ENCODE measurements at places on chromosomes 2 and 18.

DNA sequence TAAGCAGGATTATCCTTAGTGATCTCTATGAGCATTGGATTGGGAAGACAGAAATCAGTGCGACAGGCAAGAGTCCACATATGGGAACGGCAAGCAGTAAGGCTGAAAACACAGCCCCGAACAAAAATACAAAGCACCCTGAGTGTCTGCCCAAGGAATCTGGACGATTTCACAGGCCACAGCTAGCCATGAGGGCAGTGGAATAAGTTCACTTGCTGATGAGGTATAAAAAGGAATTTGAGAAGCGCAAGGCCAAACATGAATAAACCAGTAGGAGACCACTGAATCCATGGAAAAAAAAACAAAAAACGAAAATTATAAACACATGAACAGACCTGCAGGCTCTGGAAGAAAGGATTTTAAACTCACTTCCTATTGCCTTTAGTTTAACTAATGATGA is 24.3 kb downstream of the WDSUB1 start:
- no peak for DNase-seq

DNA sequence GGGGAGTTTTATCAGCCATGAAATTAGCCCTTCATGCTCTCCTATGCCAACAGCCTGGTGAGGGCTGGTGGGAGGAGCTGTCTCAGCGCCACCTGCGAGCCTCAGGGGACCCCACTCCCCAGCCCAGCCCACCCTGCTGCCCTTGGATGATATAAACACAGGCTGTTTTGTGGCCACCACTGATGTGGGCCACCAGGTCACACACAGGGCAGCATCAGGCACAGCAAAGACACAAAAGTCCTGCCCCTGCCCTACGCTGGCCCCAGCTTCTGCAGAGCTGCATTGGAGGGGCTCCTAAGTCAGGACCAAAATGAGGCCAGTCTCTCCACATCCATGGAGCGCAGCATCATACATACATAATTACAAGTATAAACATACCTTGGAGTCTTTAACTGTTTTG is 110.6 kb upstream of the TEX51 start:
- no peak for DNase-seq

DNA sequence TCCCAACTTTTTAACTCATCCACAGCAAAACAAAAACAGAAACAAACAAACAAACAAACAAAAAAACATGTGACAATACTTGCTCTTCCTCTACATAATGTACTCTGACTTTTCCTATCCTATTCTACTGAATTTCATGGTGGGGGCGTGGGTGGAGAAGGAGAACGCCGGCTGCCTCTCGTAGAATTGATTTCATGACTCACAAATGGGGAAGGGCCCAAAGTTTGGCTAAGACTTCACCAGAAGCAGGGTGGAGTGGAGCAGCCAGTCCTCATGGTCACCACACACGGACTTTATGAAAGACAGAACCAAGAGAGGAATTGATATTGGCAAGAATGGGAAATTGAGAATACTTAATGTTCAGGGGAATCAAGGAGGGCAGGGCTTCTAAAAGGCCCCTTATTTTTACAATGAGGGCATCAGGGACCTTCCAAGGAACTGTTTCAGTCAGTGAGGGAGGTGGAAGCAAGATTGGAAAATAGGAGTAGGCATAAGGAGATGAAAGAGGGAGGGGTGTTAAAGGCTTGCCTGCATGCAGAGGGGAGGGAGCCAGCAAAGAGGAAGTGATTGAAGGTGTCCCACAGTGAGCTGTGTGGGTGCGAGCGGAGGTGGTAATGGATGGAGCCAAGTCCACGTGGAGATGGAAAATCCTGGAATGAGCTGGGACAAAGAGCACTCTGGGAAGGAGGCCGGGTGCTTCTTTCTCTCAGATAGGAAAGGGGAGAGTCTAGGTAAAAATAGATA is 27.9 kb downstream of the MARCHF4 start:
- no peak for DNase-seq

DNA sequence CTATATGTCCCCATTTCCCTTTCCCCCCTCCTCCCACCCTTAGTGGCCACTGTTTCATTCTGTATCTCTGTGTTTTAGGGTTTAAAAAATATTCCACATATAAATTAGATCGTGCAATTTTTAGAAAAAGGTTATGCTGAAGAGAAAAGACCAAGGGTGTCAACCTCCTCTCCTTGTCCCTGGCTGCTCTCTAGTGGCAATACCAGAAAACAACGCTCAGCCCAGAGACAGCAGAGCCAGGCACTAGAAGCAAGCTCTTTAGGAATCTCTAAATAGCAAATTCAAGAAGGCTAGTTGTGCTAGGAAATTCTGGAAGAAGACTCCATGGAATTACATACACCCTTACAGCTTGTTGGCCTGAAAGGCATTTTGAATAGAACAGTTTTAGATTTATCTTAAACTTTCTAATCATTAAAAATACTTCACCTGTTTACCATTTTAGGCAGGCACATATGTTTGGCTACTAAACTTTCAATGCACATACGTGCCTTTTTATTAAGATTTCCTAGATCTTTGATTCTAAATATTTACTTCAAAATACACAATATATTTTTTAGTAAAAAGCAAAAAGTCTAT is 35.1 kb upstream of the RASGRP3 start:
- no peak for DNase-seq

GRCh38 chr2:229488232-229488631 is 217.1 kb upstream of the PID1 start:
- no peak for DNase-seq

- DNase-seq: no peak
Observed at GRCh38 chr18:36744261-36744876, 84.4 kb downstream of the TPGS2 start.

DNA sequence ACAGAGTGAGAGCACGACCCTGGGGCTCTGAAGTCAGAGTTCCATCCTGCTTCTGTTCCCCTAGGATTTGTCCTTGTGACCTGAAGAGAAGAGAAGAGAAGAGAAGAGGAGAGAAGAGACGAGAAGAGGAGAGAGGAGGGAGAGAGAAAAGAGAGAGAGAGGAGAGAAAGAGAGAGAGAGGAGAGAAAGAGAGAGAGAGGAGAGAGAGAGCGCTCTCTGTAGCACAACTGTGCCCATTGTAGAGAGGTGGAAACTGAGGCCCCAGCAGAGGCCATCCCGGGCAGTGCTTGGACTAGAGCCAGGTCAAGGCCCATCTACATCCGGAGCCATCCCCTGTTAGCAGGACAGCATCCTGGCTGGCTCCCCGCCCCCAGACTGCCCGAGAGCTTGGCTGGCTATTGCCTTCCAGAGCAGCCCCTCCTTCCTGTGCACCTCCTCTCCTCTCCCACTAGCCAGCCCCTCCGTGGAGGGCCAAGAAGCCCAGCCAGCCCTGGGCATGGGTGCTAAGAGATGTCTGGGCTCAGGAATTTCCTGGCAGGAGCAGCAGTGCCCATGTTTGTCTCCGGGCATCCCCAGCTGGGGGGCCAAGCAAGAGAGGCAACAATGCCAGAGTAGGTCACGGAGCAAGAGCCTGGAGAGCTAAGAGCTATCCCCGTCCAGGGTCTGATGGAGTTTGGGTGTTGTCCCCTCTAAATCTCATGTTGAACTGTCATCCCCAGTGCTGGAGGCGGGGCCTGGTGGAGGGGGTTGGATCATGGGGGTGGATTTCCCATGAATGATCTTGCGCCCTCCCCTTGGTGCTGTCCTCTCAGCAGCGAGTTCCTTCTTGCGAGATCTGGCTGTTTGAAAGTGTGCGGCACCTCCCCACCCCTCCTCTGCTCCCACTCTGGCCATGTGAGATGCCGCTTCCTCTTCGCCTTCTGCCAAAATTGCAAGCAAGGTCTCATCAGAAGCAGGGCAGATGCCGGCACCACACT is 18.2 kb upstream of the GPR55 start:
- DNase-seq: no peak

DNA sequence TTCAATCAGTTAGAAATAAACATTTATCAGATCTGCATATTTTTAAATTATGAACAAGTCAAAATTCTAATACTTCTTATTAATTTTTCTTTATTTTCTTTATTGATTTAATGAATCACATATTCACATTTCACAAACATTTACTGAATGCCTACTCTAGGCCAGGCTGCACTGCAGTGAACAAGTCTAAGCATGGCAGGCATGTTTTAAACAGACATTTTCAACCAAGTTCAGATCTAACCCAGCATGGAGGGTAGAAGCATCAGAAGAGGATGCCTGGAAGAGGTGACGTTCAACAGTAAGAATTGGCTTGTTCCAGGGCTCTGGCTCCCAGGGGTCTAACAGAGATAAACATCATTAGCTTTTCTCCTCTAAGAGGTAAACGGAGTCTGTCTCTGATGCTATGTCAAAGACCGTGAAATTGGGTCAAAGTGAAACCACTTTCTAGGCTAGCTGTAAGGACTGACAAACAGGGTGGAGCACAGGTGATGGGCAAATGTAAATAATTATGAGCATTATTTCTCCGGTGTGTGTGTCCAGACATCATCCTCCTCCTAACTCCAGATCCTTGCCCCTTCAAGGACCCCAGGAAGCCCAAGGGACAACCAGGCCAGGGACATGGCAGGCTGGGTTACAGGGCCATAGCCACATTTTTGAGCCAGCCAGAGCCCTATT is 50.6 kb downstream of the UNC50 start:
- no peak for DNase-seq

- DNase-seq: no peak
Observed at GRCh38 chr2:9430316-9431293, 7.2 kb downstream of the CPSF3 start.

DNA sequence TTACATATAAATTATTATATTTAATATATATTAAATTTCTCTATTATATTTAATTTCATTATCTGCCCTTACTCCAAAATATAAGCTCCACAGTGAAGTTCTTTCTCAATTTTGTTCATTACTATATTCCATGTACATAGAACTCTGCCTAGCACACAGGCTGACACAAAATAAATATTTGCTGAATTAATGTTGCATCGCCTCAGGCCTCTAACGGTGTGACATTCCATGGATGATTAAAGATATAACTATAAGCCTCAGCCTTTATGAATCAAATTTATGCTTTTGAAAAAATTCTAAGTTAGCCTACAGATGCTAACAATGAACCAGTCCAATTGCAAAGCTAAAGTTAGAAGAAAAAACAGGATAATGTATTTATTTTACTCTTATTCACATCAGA is 1337.2 kb upstream of the NRXN1 start:
- DNase-seq: no peak

- DNase-seq: no peak
Observed at GRCh38 chr2:224666951-224667553, 49.1 kb downstream of the CCDC195 start.

DNA sequence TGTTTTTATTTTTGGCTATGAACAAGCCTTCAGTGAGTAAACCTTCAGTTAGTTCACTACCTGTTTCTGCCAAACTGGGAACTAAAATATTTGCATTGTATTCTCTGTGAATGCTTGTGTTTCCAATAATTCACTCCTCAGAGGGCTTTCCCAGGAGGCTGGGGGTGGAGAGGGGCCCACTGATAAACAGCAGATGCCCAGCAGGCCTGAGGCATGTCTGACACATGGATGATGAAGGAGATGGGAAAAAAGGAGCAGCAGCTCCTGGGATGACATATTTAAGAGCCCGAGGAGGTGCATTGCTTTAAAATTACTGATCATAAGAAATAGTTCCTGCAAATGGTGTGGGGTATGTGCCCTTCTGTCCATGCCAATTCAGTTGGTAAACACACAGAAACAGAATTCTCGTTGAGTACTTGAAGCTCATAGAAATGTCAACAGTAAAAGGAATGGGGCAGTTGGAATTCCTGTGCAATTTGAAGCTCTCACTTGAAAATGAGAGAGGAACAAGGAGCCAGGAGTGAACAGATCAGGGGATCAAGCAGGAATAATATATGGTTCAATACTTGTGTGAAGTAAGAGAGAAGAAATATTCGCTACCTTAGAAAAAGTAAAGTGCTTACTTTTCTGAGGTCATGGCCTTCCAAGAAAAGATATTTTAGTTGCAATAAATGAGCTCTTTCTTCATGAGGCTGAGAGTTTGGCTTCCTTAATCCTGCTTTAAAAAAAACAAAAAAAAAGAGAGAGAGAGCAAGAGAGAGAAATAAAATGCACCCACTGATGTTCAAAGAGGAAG is 22.0 kb upstream of the HNMT start:
- DNase-seq: no peak

DNA sequence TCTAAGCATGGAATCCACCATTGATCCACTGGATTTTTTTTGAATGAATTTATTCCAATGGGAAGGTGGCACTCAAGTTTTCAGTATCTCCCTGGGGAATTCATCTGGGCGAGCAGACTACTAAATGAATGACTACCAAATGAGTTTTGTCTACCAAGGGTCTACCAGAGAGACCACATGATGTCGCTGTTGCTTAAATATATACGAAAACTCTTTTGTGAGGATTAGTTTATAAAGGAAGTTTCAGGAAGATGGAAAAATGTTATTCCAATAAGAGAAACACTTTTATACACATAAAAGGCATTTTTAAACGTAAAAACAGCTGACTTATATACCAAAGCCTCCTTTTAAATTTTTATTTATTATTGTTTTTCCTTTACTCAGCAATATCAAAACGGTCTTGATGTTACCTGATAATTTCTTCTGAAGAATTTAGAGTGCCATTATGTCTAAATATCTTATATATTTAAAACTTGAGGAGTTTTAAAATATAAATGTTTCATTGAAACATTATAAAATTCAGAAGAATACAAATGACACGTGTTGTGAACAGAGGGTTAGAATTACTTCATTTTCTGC is 139.7 kb downstream of the HRH4 start:
- DNase-seq: no peak

DNA sequence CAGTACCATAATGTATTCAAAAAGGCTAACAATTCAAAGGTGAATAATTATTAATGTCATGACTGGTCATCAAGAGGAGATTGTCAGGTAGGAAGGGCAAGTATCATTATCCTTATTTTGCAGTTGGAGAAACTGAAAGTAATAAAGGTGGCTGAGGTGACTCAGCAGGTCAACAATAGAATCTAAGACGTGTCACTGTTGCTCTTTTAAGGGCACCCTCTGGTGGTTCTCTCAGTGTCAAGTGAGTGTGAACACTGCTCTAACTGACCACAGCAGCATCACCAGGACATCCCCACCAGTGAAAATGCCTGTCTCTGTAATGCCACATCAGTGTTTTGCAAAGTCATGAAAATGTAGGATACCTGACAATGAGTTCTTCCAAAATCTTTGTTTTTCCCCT is 69.7 kb downstream of the DCC start:
- no peak for DNase-seq

- no peak for DNase-seq
Observed at GRCh38 chr18:60162388-60162787, 210.2 kb downstream of the MC4R start.

GRCh38 chr2:15527074-15527739 is 33.9 kb downstream of the NBAS start:
- no peak for DNase-seq

DNA sequence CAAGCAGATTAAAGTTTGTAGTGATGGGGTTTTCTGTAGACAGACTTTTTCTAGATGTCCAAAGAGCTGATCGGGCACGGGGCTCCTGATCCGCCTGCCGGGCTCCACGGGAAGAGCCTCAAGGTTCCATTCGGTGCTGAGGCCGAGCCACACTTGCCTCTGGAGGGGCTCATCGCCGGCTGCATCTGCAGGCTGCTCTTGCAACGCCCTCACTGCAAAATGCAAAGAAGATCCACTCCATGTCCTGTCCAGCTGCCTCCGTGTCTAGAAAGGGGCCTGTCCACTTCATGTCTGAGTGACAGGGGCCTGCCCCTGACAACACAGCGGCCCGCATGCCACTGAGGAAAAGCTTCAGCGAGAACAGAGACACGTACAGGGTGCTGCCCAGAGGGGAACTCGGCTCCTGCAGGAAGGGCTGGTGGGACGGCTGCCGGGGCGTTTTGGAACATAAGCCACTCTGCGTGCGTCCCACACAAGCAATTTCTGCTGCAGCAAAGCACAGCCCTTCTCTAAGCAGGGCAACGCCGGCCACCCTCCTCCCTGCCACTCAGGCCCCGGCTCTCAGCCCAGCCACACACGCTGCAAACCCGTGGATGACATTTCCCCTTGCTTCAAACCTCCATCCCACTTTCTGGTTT is 53.6 kb upstream of the CTDP1 start:
- DNase-seq: no peak
